ENCODE measurements at places on chromosomes 12 and 14.
A peak's percentile ranks its signal among the peaks of the same experiment; 100 is the strongest.

GRCh38 chr12:108141600-108142130, 12.6 kb downstream of the WSCD2 start:
- no peak for DNase-seq

DNA sequence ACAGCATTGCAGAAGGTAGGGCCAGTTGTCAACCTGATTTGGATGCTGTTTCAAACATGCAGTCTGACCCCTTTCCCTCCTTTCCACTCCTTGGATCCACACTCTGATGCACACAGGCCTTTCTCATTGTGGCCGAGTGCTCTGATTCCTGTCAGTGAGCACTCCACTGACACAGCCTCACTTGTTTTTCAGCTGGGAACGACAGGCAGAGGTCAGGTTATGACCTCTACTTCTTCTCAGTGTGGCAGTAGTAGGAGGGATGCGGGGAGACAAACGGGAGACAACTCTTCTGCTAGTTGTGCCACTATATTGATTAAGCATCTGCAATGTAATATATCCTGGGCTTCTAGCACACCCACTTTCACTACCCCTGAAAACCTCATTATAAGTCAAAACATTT, 61.8 kb downstream of the DERA start:
- no peak for DNase-seq

GRCh38 chr12:116818341-116818856, 62.8 kb downstream of the HRK start:
- no peak for DNase-seq

DNA sequence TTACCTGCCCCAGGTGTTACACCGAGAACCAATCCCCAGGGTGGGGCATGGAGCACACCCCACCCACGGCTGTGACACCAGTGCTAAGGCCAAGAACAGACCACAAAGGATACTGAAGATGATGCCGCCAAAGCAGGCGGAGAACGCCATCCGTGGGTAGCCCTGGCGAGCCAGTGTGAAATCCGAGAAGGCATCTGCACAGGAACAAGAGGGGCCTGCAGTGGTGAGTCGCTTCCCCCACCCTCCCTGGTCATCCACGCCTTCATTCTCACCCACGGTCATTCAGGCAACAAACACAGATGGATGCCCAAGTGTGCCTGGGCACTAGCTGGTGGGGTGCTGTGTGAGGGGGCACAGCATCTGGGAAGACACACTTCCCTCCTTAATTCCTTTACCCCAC, 28.5 kb downstream of the SLC8B1 start:
- no peak for DNase-seq

DNA sequence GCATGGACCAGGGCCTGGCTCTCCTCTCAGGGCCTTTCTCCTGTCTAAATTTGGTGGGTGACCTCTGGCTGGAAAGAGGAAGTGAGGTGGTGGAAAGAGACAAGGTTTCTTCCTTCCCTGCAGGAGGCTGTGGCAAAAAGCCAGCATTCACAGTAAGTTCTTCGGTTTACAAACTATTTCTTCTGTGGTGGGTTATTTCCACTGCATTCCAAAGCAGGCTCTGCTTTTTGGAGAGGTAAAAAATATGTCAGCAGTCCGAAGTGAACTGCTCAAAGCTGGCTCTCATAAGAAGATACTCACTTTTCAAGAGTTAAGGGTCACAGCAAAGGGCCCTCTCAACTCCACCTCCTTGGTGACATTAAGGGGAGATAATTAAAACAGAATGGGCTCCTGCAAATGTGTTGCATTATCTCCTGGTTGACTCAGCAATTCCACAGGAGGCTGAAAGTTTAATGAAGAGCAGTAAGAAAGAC, 48.9 kb upstream of the POC1B start:
- no peak for DNase-seq

GRCh38 chr14:54396183-54396492, 669 bp upstream of the CDKN3 start:
- DNase-seq = no peak

- DNase-seq = no peak
These were observed 68.0 kb upstream of the SLCO1C1 start for GRCh38 chr12:20627001-20627588.

GRCh38 chr12:169528-170370, 44.2 kb downstream of the SLC6A12 start:
- DNase-seq = no peak

DNA sequence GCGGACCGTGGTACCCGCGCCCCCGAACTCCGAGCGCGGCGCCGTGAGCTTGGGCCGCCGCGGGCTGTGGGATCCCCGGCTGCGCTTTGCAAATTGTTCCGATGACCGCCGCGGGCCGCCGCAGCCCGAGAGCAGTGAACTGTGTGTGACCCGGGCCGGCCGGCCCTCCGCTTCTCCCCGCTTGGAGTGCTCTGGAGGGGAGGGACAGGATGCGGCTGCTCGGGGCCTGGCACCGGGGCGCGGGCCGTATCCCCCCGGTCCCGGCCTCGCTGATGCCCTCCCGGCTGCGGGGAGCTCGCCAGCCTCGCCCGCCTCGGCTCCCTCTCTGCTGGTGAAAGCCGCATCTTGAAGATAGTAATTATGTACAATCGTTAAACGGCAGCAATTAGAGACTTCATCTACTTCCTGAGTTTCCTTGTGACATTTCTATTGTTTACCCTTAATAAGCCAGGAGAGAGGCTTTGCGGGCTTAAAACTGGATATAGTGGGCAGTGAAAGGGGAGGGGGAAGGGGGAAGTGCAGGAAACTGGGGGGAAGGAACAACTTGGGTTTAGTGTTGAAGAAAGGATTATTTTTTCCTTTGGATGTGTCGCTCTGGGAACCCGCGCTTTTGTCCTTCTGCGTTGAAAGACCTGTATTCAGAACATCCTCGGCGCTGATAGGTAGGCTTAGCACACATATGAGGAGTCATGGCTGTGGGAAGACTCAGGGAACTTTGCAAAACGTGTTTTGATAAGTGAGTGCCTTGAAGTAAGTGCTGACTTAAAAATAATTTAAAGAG, 1.2 kb downstream of the PELI2 start:
- peak; percentile 18 for DNase-seq

- no peak for DNase-seq
These were observed 201.0 kb upstream of the DIO3 start for GRCh38 chr14:101360054-101360911.

GRCh38 chr12:111006621-111007020, 86.2 kb upstream of the MYL2 start:
- DNase-seq = no peak

- DNase-seq = no peak
These were observed 207.9 kb downstream of the SLC16A7 start for GRCh38 chr12:59803735-59804134.

DNA sequence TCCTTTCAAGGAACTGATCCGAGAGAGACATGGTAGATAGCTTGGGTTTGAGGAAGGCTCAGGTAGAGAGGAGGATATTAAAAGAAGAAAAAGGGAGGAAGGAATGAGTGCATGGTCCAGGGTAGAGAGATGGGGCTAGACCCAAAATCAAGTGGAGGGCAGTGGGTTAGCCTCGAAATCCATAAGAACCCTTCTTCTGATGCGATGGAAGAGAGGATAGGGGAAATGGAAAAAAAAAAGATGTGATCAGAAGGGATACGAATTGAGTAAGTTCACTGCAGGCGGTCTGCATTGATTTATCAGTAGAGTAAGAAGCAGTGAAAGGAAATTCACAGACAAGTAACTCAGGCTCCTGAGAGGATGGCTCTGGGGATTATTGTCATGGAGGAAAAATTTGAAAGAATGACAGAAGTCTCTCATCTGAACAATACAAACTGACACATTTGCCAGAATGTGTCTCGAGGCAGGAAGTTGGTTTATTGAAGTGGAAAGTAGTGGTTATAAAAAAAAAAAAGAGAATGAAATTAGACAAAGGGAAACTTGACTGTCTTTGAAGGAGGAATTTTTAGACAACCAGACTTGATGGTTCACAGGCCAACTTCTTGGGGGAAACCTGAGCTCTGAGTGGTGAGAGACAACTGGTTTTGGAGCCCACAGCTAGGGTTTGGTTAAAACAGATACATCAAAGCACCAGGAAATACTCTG, 10.2 kb downstream of the PPFIBP1 start:
- no peak for DNase-seq

GRCh38 chr12:4825011-4825858, 84.5 kb upstream of the KCNA1 start:
- no peak for DNase-seq

DNA sequence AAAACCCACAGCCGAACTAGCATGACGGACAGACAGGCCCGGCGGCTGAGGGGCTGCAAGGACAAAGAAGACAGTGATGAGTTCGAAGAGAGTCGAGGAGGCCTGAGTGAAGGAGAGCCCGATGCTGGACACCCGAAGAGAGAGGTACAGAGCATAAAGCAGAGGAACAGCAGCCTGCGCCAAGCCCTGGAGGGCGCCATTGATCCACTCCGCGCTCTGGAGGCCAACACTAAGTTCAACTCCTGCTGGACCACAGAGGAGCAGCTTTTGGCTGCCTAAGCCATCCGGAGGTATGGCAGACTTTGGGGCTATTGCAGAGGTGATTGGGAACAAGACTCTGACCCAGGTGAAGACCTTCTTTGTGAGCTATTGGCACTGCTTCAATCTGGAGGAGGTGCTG, 7.8 kb upstream of the PLXNC1 start:
- DNase-seq = peak; percentile 17

GRCh38 chr14:70889555-70889954, 17.7 kb upstream of the PCNX1 start:
- no peak for DNase-seq

GRCh38 chr12:54448344-54448743, 25.1 kb downstream of the GTSF1 start:
- no peak for DNase-seq

DNA sequence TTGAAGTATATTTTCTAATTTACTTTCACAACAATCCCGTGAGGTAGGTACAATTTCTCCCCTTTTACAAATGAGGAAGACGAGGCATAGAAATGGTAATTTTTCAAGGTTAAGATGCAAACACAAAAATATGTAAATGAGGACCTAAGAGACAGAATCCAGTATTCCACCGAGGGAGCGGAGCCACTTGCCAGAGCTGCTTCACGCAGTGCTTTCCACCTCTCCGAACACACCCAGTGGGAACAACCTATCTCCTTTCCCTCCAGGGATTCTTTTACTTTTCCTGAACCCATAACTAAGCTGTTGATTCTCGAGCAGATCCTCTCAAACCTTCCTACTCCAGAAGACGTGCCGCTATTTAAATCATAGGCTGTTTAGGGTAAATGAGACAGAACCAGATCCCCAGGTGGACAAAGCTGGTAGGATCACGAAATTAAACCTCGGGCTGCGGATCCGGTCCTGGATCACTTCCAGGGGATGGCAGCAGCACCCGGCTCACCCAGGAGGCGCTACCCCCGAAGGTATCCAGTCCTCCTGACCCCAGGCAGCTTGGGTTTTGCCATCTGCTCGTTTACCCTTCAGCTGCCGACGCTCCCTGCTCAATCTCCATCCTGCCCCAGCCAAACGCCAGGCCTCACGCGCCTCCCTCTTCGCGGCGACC, 1.5 kb downstream of the DDHD1 start:
- peak; percentile 21 for DNase-seq

- no peak for DNase-seq
These were observed 154.9 kb downstream of the C12orf75 start for GRCh38 chr12:105485321-105485910.

DNA sequence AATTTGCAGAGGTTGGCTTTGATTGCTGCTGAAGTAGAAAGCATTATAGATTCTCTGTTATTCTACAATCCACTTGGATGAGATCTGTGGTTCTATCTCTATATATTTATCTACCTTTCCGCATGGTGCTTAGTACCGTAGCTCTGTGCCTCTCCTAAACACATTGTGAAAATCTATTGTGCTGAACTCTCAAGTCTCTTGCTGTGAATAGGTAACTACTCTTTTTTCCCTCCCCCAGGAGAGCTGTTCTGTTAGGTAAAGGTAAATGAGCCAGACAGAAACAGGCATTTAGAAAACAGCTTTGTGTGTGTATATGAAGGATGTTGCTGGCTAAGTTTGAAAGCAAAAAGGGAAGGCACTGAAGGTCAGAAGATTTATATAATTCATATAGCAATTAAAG, 112.6 kb downstream of the BRMS1L start:
- DNase-seq = no peak

GRCh38 chr12:57614178-57614947, 3.1 kb downstream of the ARHGEF25 start:
- no peak for DNase-seq

DNA sequence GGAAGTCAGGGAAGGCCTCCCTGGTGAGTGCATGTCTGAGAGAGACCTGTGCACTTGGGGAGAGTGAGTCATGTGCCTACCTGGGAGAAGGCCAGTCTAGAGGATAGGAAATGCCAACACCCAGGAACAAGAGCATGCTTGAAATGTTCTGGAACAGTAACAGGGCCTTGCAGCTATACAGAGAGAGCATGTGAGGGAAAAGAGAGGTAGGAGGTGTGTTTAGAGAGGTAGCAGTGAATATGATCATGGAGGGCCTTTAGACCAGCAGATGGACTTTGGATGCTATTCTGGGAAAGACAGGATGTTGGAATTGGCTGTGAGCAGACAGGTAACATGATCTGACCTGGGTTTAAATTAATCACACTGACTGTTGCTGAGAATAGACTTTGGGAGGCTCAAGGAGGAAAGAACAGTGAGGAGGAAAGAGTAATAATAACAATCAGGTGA, 1143.6 kb downstream of the FLRT2 start:
- DNase-seq = no peak

GRCh38 chr14:63896278-63896720, 43.5 kb downstream of the SYNE2 start:
- DNase-seq = no peak

GRCh38 chr12:24561882-24562770, 386.8 kb downstream of the BCAT1 start:
- DNase-seq = no peak

- no peak for DNase-seq
These were observed 139.3 kb downstream of the SSPN start for GRCh38 chr12:26334621-26335124.

GRCh38 chr12:88299567-88300101, 157.5 kb downstream of the TMTC3 start:
- no peak for DNase-seq

DNA sequence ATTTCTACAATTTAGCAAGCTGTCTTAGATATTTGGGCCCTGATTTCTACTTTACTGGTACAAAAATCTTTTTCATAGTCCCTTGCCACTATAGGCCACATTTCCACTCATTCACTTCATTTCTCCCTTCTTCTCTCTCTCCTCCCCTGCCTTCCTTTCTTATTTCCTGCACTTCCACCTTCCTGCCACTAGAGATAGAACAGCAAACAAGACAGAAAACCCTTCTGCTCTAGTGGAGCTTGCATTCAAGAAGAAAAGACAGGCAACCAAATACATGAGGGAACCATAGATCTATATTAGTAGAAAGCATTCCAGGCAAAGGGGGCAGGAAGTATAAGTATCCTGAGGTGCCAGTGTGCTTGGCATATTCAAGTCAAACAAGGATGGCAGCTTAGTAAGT, 623.5 kb downstream of the FLRT2 start:
- DNase-seq = no peak
